ENCODE measurements at places on chromosomes 7 and 10.

DNA sequence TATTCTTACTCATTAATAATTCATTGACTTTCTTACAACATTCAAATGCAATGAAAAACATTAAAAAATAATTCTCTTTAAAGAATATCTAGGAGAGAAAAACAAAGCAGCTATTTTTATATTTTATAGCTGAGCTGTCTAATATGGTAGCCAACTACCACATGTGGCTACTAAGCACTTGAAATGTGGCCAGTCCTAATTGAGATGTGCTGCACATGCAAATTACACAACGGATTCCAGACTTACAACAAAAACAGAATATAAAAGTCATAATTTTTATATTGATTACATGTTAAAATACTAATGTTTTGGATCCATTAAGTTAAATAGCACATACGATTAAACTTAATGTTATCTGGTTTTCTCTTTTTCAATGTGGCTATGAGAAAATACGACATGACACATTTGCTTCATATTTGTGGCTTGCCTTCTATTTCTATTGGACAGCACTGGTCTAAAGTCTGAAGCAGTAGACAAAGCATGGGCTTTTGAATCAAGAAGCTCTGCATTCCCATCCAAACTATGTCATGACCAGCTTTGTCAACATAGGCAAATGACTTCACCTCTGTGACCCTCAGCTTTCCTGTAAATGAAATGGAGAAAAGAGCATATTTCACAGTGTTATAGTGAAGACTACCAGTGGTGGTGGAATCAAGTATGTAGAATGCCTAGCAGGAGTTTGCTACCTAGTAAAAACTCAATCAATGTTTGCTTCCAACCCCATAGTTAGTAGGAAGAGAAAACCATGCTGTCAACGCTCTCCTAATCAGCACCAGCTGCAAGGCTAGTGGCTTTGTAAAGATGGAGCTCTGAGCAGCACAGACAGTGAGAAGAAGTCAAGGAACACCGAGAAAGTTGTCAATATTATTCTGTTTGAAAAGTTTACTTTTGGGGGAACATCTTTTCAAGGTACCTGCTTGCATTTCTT, 37.1 kb upstream of the GDF10 start:
- no peak for DNase-seq

DNA sequence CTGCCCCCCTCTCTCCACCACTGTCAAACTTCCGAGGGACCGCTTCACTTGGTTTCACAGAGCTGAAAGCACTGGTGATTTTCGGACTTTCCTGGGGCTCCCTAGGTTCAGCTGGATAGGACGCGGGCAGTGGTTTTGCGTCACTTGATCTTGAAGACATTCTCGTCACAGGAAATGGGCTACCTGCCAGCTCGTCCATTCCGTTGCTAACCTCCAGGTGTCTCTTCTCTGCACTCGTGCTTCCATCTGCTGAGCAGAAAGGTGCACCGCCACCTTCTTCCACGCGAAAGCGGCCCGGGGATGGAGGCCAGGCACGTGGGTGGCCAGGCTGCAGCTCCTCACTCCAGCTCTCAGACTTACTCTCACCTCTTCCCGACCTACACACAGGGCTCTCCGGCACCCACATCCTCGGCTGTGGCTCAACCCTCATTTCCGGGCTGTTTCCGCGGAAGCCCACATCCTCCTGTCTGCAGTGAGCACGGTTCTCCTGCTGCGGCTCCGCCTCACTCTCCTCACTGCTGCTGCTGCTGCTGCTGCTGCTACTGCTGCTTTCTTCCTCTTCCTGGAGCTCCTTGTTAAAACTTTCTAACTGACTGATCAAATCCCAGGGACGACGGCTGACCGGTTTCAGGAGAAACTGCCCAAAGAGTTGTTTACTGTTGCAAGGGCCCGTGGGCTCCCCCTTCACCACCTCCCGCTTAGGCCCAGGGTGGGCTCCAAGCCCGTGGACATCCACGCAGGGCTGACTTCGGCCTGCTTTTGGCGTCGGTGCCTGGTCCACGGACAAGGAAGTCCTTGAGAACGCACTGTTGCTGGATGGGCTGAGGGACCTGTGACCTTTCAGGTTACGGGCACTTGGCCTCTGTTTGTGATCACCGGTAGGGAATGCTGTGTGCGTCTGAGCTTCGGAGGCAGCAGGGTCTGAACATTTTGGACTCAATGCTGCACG, 32.1 kb downstream of the JCAD start:
- no peak for DNase-seq

DNA sequence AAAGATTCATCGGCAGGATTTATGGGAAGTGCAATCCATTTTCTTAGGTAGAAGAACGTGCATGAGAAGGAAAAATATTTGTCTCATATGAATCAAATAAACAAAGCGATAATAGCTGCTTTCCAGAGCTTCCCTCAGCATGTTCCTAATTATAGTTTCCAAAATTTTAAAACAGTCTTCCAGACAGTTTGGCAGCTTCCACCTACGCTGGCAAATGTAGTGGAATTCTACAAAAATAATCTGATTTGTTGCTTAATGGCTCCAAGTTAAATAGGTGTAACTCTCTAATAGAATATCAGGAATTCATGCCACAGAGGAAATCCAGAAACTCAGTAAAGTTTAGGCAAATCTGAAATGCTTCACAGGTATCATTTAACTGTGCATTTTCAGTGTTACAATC, 23.3 kb upstream of the AGBL3 start:
- no peak for DNase-seq

GRCh38 chr7:76509931-76510877, at the start of gene UPK3B:
Gene UPK3B (plus strand): TSS chr7:76510552. CDS start chr7:76510653, 101 bp downstream.
- DNase-seq, result no peak

DNA sequence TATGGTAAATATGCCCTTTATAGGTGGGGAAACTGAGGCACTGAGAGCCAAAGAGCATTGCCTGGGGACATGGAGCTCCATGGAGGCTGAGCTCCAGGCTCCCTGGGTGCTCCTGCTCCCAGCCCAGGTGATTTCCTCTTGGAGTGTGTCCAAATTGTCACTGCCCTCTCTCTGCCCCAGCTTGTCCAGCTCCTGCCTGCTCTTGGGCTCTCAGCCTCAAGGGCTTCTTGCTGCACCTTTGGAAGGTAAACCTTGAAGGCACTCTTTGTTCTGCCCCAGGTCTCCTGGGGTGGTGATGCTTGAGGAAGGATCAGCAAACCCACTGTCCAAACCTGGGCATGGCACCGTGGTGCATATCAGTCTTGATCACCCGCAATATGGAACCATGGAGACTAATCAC, 166.1 kb downstream of the RPS24 start:
- DNase-seq, result no peak

Measured in cortex of kidney (tissue), 1 donor.